ENCODE measurements at places on chromosomes 4 and X.
A peak's percentile ranks its signal among the peaks of the same experiment; 100 is the strongest.

DNA sequence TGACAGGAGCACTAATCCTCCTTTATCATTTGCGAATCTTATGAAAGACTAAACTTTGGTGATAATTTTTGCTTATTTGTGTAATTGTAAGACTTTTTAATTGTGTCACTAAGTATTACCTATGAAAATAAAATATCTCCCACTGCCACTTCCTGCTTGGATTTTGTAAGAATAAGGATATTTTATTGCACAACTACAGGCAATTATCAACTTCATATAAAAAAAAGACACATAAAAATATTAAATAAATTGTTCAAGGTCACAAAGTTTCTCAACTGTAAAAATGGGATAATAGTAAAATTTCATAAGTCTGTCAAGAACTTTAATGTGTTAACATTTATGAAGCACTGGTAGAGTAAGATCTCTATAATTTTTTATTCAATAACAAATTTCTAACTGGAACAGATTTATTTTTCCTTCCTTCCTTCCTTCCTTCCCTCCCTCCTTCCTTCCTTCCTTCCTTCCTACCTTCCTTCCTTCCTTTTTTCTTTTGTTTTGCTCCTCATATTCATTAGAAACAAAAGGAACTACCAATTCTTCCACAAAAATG is 527.6 kb upstream of the FAM47C start:
- no peak for DNase-seq

- DNase-seq: no peak
Measured at GRCh38 chr4:25160714-25161592, 704 bp upstream of the SEPSECS start.

GRCh38 chr4:92864096-92864495 is 560.3 kb downstream of the GRID2 start:
- no peak for DNase-seq

DNA sequence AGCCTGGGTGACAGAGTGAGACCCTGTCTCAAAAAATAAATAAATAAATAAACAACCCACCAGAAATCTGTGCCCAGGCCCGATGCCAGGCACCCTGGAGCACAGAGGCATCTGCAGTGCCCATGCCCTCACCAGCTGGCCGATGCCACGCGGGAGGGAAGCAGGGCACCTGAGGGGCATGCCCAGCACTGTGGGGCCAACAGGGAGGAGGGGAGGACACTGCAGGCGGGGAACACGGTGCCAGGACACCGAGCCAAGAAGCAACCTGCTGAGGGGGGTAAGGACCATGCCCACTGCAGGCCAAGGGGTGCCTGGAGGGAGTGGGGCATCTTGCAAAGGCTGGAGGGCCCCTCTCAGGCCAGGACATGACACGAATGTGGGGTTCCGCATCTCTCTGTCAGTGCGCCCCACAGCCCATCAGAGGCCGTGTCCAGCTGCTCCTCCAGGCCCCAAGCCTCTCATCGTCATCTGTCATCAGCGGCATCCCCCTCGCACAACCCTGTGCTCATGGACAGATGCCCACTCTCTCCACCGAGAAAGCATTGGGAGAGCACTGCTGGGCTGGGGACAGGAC is 13.3 kb upstream of the DUSP9 start:
- peak; percentile 4 for DNase-seq

GRCh38 chr4:183495184-183495583 is 9.7 kb upstream of the ING2 start:
- no peak for DNase-seq
